GM18507 (cell line): ENCODE measurements at places on chromosomes 5 and 9.

- no peak for DNase-seq
Measured at GRCh38 chr5:140108093-140109017, 5.6 kb upstream of the PURA start.

- no peak for DNase-seq
Measured at GRCh38 chr5:71873191-71873591, 154.1 kb downstream of the CARTPT start.

- DNase-seq = no peak
Measured at GRCh38 chr5:56480705-56481427, 247.7 kb upstream of the ANKRD55 start.

GRCh38 chr5:169867347-169867746, 112.9 kb downstream of the INSYN2B start:
- DNase-seq = no peak

DNA sequence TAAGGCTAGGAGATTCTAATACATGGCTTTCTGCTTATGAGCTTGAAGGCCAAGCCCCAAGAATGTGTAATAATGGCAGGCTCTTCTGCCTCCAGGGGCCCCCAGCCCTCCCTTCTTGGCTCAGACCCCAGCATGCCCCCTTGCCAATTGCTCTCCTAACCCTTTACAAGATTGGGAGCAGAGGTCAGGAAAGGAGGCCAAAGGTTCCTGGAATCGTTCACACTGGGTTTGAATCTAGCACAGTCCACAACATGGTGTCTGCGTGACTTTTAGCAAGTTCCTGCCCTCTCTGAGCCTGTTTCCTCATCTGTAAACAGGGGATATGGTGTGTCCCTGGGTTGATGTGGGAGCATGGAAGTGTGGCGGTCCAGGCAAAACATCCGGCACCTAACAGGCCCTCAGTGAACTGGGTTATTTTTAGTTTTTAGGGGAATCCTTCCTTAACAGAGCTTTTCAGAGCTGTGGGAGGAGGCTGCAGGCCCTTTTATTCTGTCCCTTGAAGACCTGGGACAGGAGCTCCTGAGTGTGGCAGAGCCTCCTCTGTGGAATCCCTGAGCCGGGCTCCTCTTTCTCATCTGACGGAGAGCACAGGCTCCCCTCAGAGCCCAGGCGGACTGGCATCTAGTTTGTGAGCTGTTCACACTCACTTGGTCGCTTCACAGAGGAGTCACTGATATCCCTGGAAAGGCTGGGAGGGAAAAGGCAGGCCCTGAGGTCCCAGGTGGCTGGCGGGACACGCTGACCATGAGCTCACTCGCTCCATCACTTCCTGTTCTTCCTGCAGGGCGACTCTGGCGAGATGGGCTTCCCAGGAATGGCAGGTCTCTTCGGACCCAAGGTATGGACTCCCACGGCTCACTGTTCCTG, 23.4 kb upstream of the ORM1 start:
- no peak for DNase-seq

- DNase-seq = no peak
Measured at GRCh38 chr5:60613826-60614225, 86.1 kb downstream of the DEPDC1B start.

DNA sequence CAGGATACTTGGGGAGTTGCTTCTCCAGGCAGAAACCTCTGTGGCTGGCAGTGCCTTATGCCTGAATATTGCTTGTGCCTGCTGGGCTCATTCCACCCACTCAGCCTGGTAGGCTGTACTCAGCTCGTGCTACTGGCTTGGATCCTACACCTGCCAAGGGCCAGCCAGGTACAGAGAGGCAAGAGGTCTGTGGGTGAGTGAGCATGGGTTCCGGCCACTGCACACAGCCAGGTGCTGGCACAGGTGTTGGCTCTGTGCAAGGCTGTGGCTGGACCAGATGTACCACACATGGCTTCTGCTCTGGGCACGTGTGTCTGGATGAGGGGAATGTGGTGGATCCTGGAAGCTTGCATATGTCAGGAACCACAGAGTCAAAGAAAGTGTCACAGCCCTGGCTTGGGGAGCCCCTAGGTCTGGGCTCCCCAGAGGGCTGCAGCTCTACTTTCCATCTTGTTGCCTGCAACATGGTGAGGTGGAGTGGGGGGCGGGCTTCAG, 76.7 kb upstream of the C6 start:
- no peak for DNase-seq

DNA sequence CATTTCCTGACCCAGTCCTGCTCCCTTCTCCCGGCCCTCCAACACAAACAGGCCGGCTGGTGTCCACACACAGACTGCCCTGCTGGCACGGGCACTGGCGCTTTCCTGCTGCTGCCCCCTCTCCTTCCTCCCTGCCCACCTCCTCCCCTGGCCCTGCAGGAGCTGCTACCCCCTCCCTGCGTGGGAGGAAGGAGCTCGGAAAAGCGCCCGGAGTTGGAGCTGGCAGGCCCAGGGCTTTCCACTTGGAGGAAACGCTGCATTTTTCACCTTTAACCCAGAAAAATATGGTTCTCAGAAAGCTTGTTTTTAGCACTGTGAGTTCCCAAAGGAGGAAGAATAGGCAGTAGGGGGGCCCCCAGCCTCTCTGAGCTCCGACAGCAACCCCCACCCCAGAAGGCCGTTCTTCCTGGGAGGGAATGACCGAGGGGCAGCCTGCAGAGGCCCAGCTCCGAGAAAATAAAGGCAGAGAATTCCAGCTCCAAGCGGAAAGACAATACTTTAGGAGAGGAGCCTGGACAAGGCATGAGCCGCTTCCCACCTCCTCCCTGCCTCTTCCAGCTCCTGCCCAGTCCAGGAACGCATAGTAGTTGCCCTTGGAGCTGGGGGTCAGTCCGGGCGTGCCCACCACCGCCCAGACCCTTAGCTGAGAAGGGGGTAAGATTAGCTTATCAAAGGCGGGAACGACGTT, 88.9 kb downstream of the LIFR start:
- no peak for DNase-seq

DNA sequence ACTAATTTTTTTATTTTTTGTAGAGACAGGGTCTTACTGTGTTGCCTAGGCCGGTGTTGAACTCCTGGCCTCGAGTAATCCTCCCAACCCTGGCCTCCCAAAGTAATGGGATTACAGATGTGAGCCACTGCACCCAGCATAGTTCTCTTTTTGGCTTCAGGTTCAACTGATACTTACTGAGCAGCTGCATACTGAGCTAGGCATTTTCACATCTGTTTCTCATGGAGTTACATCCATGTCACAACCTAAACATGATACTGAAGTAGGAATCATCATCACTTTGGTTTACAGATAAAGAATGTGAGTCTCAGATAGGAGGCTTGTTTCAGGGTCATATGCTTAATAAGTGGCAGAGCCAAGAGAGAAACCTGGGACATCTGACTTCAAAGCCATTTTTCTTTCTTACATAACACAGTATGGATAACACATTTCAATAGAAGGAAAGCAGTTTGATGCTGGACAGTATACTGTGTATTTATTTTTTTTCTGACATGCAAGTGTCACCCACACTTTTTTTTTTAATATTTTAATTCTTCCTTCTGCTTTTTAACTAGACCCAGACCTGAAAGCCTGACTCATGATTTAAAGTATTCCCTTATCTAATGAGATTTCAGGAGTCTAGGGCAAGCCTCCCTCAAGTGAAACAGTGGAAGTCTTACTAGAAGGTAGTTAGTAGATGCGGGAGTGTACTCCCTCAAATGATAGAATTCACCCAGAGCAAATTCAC, 90.8 kb downstream of the HACD4 start:
- DNase-seq = no peak

DNA sequence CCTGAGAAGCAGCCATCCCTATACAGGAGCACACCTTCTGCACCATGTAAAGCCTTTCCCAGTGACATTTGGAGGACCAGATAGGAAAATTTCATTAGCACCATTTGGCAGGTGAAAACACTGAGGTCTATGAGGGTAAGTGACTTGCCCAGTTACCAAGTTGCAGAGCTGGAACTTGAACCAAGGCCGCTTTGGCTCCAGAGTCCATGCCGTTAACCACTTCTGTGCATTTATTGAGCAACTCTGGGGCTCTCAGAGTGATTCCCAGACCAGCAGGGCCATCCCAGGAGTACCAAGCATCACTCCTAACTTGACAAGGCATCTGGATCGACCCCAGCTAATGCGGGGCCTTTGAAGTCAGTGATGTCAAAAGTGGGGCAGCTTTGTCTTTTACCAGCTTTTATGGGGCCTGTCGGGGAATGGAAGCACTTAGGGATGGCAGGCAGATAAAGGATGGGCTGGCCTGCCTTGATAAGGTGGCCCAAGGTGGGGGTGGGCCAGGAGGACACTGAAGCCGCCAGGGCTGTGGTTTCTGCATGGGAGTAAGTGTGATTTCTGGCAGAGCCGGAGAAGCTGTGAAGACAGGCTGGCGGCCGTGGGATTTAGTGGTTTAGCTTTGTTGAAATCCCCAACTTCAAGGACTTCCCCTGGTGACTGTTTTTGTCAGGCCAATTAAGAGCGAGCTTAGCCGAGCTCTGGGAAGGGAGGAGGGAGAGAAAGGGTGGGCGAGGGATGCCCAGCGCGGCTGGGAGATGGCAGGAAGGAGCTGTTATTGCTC, 127.3 kb downstream of the MACROH2A1 start:
- no peak for DNase-seq

GRCh38 chr9:27194401-27195091, 85.5 kb downstream of the TEK start:
- DNase-seq = no peak

DNA sequence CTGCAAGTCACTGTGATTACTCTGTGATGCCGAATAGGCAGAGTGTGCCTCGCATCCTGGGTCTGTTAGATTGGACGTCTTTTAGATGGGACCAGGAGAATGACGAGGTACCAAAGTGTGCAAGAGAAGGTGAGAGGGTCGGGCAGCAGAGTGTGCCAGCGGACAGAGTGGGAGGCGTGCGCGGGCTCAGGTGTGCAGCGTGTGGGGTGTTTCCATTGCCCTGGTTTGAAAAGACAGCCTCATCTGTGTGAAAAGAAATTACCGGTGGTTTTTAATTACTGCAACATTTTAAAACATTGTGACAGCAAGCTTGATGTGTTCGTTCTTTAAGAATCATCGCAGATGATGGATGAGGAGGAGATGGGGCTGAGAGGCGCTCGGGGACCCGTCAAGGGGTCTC, 4.2 kb upstream of the FAM163B start:
- DNase-seq = no peak

GRCh38 chr5:78638423-78638822, 10.1 kb downstream of the LHFPL2 start:
- DNase-seq = no peak

DNA sequence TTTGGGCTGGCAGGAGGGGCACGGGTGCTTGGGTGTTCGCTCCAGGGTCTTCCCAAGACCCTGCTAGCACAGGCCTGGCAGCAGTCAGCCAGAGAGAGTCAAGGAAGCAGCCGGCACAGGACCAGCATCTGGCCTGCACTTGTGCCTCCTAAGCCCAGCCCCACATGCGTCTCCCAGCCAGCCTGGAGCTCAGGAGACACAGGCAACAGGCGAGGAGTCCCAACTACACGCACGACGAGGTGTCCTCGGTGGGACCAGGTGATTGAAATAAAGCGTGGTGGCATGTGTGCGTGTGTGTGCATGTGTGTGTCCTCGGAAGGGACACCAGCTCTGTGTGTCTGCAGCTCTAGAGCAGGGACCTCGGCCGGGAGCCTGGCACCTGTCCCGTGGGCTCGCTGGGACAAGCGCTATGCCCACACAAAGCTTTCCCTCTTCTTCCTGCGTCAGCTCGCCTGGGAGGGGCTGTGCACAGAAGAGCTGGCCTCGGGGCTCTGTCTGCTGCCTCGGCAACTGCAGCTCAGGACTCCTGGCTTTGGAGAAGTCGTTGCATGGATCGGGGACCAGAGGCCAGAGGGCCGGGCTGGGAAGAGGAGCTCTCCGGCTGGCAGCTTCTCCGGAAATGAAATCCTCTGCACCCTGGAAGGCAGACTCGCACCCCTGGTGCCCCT, 14.7 kb upstream of the SLC9A3 start:
- DNase-seq = no peak
